ENCODE measurements at places on chromosomes 5 and 9. TPM values are rescaled to one million over a fixed set of nuclear protein-coding genes. Genes with fewer than 3 reads are reported as not detected.

- H3K27me3 ChIP-seq, result no peaks in the 10 kb centered on the region
- no peaks in the 10 kb centered on the region for H3K4me1 ChIP-seq
- no peak overlapping the region for H3K4me3 ChIP-seq
- peaks cover 3% of the 10 kb centered on the region for H3K36me3 ChIP-seq
- peak; percentile 44 for DNase-seq
Measured at GRCh38 chr5:179974946-179975712, 67.4 kb upstream of the TBC1D9B start.

- H3K27me3 ChIP-seq, result no peaks in the 10 kb centered on the region
- H3K36me3 ChIP-seq, result no peaks in the 10 kb centered on the region
- peaks cover 6% of the 10 kb centered on the region for H3K4me1 ChIP-seq
- no peak overlapping the region for H3K27ac ChIP-seq
- H3K4me3 ChIP-seq, result no peak overlapping the region
Measured at GRCh38 chr9:33393581-33393980, 8.8 kb downstream of the AQP7 start.

DNA sequence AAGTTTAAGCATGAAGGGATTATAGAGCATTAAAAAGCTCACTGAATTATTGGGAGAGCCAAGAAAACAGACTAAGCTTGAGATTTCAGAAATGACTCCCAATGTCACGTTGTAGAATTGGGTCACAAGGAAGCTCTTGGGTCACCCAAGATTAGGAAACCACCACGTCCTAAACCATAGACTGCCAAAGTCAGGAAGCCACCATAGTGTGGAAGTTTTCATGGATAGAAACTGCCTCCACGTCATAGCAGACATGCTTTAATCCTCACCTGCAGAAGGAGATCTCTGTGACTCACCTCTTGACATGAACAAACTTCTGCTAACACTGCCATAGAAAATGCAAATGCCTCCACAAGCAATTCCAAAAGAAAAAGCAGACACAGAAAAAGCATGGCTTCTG is 106.3 kb downstream of the SLC1A3 start:
- H3K27me3 ChIP-seq, result peaks cover 17% of the 10 kb centered on the region
- no peak for DNase-seq
- H3K4me3 ChIP-seq, result no peak overlapping the region
- no peak overlapping the region for H3K27ac ChIP-seq
- no peaks in the 10 kb centered on the region for H3K36me3 ChIP-seq

GRCh38 chr5:51389577-51390463 is 6.6 kb downstream of the ISL1 start:
- H3K27me3 ChIP-seq, result peaks cover 12% of the 10 kb centered on the region
- no peak overlapping the region for H3K27ac ChIP-seq
- no peak overlapping the region for H3K4me3 ChIP-seq

GRCh38 chr9:18678821-18679590 is 205.1 kb downstream of the ADAMTSL1 start:
- no peak overlapping the region for H3K4me3 ChIP-seq
- no peaks in the 10 kb centered on the region for H3K4me1 ChIP-seq
- no peak overlapping the region for H3K27ac ChIP-seq
- DNase-seq, result no peak
- H3K27me3 ChIP-seq, result no peaks in the 10 kb centered on the region

DNA sequence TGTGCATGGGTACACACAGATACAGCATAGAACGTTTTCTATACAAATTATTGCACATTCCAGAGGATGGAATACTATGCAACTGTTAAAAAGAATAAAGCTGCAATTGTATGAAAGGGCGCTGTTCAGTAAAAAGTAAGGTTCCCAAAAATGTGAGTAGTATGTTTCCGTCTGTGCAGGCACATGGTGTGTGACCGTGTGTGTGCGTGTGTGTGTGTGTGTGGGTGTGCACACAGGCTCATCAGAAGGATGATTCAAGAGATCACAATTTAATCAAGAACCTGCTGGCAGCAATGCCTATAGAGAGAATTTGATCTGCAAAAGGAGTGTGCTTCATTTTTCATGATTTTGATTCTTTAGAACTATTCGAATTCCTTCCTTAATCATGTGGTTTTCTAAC is 76.3 kb downstream of the SEMA4D start:
- DNase-seq, result no peak
- peaks cover 23% of the 10 kb centered on the region for H3K27me3 ChIP-seq
- no peak overlapping the region for H3K27ac ChIP-seq
- H3K4me3 ChIP-seq, result no peak overlapping the region

DNA sequence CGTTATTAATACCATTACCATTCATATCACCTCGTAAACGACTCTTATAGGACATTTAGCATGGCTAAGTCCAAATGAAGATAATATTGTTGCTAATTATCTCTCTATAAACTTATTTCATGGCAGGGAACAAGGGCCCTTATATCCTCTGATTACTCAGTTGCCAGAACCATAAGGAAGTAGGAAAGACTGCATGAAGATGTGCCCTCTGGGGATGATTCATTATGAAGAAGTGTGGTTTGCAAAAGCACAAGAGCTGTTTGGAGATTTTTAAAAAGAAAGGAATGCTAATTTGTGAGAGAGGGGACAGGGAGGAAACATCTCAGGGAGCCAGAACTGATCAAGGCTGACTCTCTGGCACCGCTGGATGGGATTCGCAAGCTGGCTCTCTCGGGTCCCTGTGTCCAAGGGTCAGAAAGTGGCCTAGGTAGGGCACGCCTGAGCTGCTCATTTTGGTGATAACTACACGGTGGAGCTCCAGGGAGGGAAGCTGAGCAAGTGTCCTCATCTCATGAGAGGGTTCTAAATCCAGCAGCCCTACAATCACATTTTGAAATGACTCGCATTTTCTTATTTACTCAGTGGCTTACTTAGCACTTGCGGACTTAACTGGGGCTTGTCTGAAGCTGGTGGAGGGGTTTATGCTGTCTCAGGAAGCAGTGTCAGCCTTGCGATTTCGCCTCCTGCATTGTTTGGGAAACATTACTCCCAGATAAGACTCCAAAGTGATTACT is 136.8 kb downstream of the C5orf15 start:
- H3K36me3 ChIP-seq, result no peaks in the 10 kb centered on the region
- H3K27ac ChIP-seq, result no peak overlapping the region
- no peak for DNase-seq
- H3K27me3 ChIP-seq, result peaks cover 50% of the 10 kb centered on the region

DNA sequence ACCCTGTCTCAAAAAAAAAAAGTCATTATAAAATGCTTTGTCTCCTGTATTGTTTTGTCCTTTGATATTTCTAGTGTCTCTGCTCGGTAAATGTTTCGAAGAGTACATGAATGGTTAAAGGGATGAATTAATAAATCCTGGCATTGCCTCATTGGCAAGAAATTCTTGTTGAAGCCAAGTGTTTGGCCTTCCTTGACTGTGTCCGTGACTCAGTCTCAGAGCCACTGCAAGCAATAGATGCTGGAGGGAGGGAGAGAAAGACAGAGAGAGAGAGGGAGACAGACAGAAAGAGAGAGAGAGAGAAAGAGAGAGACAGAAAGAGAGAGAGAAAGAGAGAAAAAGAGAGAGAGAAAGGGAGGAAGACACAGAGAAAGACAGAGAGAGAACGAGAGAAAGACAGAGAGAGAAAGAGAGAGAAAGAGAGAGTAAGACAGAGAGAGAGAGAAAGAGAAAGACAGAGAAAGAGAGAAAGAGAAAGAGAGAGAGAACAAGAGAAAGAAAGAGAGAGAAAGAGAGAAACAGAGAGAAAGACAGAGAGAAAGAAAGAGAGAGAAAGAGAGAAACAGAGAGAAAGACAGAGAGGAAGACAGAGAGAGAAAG is 72.5 kb upstream of the RXRA start:
- no peak overlapping the region for H3K4me3 ChIP-seq
- no peaks in the 10 kb centered on the region for H3K4me1 ChIP-seq
- peaks cover 27% of the 10 kb centered on the region for H3K27me3 ChIP-seq
- no peak overlapping the region for H3K27ac ChIP-seq

DNA sequence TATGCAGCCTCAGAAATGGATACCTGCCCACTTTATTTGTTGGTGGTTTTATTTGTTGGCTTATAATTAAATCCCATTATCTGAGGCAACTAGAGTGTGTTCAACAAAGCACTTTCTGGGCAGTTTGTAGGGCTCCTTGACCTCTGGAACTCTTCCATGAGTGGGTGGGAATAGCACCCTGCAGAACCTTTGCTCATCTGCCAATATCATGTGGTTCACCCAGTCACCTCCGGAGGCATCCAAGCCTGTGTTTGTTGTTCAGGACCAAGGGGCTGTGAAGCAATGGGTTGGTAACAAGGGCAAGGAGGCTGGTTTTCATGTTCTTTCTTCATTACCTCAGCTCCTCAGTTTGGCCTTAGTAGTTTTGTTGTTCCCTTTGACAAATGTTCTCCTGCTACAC is 314.0 kb downstream of the NDUFS4 start:
- DNase-seq, result no peak
- H3K27me3 ChIP-seq, result no peaks in the 10 kb centered on the region
- H3K27ac ChIP-seq, result no peak overlapping the region
- no peaks in the 10 kb centered on the region for H3K4me1 ChIP-seq
- no peak overlapping the region for H3K4me3 ChIP-seq

DNA sequence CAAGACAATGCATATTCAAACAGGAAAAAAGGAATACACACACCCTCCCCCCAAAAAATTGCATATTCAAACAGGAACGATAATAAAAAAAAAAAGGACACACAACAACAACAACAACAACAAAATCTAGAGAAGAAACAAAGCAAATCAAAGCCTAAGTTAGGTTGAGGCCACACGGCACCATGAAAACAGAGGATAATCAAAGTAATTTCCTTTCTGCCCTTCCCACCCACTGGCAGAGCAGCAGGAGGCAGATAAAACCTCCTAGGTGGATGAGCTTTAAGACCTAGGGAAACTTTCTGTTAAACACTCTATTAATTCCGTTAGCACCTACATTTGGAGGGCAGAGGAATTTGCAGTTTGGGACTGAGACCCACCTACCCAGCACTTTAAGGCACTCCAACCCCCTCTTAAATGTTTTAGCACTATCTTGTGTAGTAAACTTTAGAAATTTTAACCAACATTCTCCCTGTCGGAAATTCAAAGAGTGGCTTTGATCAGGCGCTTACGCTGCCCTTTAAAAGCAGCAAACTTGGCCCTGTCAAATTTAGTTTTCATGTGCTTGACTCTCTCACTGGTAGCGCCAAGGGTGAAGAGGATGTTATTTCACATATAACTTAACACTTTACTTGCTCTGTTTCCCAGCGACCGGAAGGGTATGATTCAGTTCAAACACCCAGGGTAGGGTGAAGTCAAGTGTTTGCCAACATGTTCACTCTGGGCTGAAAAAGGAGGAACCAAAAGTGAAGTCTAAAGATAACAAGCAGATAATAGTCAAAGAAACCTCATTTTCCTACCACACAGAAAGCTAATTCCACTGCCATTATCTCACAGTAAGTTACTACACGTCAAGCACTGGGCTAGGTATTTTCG is 9.2 kb downstream of the ENC1 start:
- H3K4me3 ChIP-seq, result no peak overlapping the region
- no peak for DNase-seq
- peaks cover 4% of the 10 kb centered on the region for H3K27me3 ChIP-seq
- no peak overlapping the region for H3K27ac ChIP-seq
- H3K4me1 ChIP-seq, result peaks cover 11% of the 10 kb centered on the region

GRCh38 chr5:57432876-57433275 is 49.7 kb downstream of the ACTBL2 start:
- H3K36me3 ChIP-seq, result no peaks in the 10 kb centered on the region
- H3K27me3 ChIP-seq, result peaks cover 10% of the 10 kb centered on the region
- no peaks in the 10 kb centered on the region for H3K4me1 ChIP-seq
- peak; percentile 17 for DNase-seq

GRCh38 chr5:111143910-111144309 is 51.8 kb downstream of the WDR36 start:
- DNase-seq, result no peak
- H3K4me3 ChIP-seq, result no peak overlapping the region
- H3K27ac ChIP-seq, result no peak overlapping the region
- no peaks in the 10 kb centered on the region for H3K4me1 ChIP-seq

DNA sequence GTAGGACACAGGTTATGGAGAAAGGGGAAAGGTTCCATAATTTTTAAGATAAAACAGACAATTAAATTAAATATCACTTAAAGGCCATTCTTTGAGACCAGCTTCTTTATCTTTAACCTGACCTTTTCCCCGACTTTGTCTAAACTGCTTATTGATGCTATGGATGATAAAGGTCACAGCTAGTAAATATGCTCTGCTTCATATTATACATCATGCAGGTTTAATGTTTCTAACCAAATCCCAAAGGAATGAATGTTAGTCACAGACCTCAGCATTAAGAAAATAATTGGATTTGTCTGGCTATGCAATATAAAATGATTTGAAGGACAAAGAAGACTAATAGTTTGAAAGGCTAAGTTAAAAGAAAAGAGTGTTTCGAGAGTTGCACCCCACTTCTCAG is 147.6 kb downstream of the ST8SIA4 start:
- H3K27me3 ChIP-seq, result no peaks in the 10 kb centered on the region
- no peaks in the 10 kb centered on the region for H3K4me1 ChIP-seq
- H3K4me3 ChIP-seq, result no peak overlapping the region
- H3K27ac ChIP-seq, result no peak overlapping the region
- H3K36me3 ChIP-seq, result no peaks in the 10 kb centered on the region
- DNase-seq, result no peak

DNA sequence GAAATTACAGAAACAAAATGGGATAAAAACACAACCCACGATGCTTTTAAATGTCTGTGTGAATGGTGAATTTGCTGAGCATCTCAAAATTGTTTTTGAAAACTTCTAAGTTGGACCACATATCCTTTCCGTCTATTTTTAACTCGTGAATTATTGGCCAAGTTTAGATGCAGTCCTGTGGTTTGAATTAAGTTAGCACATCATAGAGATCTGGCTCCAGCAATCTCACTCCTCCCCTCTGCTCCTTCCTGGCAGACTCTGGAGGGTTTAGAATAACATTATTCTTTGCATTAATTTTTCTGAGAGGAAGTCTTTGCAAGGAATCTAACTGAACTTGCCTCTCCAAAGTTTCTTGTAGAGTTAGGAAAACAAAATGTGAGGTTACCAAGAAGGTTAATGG is 14.5 kb upstream of the ANKRD55 start:
- no peaks in the 10 kb centered on the region for H3K27me3 ChIP-seq
- H3K36me3 ChIP-seq, result no peaks in the 10 kb centered on the region
- DNase-seq, result no peak
- no peaks in the 10 kb centered on the region for H3K4me1 ChIP-seq

- no peak for DNase-seq
- H3K4me3 ChIP-seq, result no peak overlapping the region
- H3K4me1 ChIP-seq, result no peaks in the 10 kb centered on the region
Measured at GRCh38 chr9:127075624-127076372, 46.6 kb downstream of the ANGPTL2 start.

GRCh38 chr5:178502401-178503100 is 87.6 kb downstream of the COL23A1 start:
- H3K27ac ChIP-seq, result no peak overlapping the region
- H3K36me3 ChIP-seq, result no peaks in the 10 kb centered on the region
- H3K4me3 ChIP-seq, result no peak overlapping the region
- DNase-seq, result no peak

DNA sequence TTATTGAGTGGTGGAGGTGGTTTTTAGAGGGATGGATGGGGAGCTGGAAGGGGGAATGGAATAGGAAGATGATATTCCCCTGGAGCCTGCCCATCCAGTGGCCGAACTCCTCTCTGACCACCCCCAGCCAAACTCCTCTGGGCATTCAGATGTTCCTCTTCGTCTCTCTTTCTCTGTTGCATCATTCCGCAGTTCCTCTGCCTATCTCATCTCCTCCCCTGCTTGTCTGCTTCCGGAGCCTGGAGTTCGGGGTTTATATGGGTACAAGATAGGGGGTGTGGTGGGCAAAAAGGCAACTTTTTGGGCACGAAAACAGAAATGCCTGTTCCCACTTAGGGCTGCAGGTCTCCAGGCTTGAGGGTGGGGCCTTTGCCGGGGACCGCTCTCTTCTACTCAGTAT is 12.2 kb upstream of the CDK5RAP2 start:
- no peaks in the 10 kb centered on the region for H3K36me3 ChIP-seq
- H3K4me1 ChIP-seq, result no peaks in the 10 kb centered on the region
- no peak overlapping the region for H3K4me3 ChIP-seq
- no peak for DNase-seq
- H3K27ac ChIP-seq, result no peak overlapping the region

CREBRF gene
- 2.0 TPM for polyA plus RNA-seq

THG1L gene
- 38.1 TPM for polyA plus RNA-seq

FGF10 gene
- not detected for polyA plus RNA-seq

MAT2B gene
- polyA plus RNA-seq, result 39.2 TPM

Measured in K562 (cell line).